ENCODE measurements at places on chromosomes 7 and 10.

DNA sequence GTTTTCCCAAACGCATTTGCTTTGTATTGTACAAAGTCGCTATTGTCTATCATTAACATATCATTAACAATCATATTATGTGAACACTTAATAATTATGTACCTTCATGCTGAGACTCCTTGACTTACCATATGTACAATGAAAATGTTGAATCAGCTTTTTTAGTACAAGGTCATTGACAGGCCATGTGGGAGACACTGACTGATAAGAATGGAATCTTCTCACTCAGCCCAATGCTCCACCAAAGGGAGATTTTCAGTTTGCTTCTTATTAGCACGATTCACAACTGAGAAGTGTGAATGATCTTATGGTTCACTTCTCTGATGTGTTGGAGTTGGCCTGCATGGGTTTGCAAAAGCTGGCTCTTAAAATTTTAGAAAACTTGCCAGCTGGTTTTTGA is 253.5 kb upstream of the TEX47 start:
- DNase-seq = no peak

- DNase-seq = peak; percentile 28
Observed at GRCh38 chr7:35727571-35727970, 32.6 kb upstream of the HERPUD2 start.

DNA sequence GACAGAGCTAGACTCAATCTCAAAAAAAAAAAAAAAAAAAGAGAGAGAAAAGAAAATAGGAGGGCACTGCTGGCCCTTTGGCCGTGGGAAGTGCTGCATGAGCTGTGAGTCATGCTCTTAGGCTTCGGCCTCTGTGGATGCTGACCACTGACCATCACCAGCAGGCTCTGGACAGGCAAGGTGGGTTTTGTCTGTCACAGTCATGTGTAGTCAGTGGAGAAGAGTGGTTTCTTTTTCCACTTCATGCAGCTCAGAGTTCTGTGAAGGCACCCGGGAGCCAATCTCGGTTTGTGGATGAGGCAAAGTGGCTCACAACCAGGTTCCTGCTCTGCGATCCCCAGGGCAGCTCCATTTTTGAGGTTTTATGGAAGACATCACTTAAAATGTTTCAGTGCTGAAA is 58.1 kb downstream of the PRTFDC1 start:
- DNase-seq = peak; percentile 80

GRCh38 chr7:28708033-28708951 is 249.8 kb downstream of the TRIL start:
- DNase-seq = no peak

DNA sequence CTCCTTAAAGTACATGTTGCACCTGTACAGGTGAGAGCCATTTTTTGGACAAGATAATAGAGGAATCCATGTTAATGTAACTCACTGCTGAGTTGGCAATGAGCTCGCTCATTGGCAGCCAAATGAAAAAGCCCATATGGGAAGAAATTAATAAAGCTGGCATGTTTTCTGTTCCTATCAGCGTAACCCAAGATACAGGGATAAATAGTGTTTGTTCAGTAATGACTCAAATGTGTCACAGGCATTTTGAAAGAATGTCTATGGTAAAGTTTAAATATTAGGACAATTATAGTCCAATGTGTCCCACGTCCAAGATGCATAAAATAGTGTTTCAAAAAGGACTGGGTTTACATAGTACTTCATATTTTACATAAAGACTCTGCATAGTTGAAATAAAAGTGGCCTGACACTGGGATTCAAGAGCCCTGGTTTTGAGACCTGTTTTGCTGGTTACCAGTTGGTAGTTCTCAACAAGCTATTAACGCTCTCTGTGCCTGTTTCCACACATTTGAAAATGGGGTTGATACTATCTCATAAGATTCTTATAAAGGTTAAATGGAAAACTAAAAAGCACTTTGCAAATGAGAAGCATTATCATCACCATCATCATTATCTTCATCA is 49.1 kb downstream of the MTURN start:
- no peak for DNase-seq

DNA sequence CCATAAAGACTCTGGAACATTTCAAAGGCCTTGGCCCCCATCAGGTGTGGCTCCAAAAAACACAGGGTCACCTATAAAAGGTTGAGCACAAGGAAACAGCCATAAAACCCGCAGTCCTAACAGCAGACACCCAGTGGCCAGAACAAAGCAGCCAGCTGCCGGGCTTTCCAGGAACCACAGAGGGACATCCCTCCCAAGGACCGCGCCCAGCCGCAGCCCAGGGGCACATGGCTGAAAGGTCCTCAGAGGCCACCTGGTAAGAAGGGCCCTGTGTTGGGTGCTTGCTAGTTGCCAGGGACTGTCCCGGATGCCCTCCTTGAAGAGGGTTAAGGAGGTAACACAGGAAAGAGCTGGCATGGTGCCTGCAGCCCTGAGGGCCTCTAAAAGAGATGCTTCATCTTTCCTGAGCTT is 32.7 kb downstream of the KCNMA1 start:
- DNase-seq = no peak

DNA sequence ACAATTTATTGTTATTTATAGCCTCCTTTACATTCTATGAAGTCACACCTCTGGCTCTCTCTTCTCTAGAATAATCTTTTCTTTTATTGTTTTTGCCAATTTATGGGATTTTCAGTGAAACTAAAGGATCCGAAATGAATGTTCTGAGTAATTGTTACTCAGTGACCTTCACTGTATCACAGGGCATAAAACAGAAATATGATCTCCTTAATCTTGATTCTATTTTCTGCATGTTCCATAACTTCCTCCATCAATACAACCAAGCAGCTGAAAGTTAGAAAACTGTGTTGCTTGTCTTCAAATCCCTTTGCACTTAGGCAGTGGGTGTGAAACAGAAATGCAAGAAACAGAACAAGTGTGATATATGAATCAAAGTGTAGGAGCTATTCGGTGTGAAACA is 57.4 kb upstream of the FERD3L start:
- DNase-seq = no peak

DNA sequence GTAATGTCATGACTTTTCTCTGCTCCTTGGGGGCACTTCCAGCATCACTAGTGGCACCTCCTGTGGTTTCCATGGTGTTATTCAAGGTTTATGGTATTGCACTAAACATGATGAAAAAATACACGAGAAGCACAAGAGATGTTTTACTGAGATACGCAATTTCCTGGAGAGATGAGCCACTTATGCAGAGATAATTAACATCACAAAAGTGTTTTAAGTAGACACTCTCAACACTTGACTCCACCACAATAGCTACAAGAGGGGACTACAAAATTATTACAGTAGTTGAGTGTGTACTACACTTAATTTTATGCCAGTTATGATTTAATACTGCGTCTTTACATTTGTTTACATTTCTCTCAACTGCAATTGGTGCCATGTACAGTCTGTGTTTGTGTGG is 906.7 kb downstream of the DNAJB9 start:
- no peak for DNase-seq

- DNase-seq = peak; percentile 93
Observed at GRCh38 chr7:46930366-46930765, 651.5 kb downstream of the TNS3 start.

GRCh38 chr7:4065190-4065589 is 616.9 kb upstream of the FOXK1 start:
- no peak for DNase-seq

GRCh38 chr10:78964952-78965633 is 103.7 kb upstream of the ZMIZ1 start:
- DNase-seq = no peak

DNA sequence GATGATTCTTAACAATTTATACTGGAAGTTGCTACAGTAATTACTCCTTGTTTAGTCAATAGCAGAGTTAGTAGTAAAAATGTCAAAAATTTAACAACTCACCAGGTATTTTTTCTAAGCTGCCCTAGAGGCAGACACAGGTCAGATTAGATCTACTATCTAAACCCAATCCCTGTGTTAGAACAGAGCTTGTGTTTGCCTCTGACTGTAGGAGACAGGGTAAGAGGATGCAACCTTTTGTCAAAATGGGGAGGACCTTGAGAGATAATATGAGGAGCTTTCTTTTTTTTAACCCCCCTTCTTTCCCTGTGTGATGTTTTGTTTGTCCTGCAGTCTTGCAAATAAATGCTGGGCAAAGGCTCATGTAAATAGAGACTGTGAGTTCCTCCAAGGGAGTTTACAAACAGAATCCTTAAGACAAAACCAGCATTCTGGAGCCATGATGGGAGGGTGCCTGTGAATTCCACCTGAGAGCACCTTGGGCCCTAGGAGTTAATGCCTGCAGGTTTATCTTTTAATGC is 353.1 kb downstream of the GATA3 start:
- no peak for DNase-seq

DNA sequence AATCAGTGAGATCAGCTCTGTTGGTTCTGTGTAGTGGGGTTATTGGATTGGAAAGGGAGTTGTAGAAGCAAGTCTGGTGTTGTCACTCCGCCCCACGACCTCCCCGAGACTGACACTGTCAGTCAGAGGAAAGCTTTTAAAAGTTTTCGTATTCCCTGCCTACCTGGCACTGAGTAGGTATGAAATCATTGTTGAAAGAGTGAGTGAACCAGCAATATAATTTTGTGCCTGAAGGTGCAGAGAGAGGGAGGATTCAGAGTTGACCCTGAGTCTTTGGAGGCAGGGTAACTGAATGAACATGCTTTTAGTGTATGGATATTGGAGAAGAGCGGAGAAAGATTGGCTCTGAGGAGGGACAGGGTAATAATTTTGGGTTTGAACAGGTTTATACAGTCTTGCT is 27.3 kb downstream of the CCNY start:
- no peak for DNase-seq

GRCh38 chr7:96080027-96080426 is 241.9 kb downstream of the SLC25A13 start:
- no peak for DNase-seq

DNA sequence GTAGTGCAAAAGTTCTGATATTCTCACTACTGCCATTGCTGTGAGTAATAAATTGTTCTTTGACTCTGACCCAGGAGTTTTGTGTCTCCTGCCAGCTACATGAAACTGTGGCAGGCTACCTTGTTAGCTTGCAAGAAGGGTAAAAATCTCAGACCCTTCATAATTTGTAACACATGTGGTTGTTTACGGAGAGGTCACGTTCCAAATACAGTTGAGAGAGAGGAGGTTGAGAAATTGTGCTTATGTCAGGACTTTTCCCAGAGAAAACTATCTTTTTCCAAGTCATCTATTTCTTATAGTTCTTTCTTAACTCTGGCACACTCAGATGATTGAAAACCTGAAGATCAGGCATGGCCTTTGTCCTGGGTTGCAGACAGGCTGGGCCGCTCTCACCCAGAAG is 114.4 kb upstream of the SVIL start:
- no peak for DNase-seq

DNA sequence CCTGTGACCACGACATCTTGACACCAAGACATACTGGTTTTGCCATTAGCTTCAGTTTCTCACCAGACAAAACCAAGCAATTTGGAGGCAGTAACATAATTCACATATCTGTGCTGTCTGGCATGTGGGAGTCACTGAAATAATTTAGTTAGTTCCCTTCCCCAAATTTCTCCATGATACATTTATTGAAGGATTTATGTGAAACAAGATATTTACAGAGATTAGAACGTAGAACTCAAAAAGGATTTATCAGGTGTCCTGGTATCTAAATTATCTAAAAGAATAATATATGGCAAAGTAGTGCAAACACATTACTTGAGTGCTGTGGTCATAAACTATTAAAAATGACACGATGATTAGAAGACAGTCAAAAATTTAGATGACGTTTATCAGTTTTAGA is 98.7 kb downstream of the ETV1 start:
- no peak for DNase-seq

- no peak for DNase-seq
Observed at GRCh38 chr10:6017781-6018354, 40.5 kb upstream of the IL15RA start.

- DNase-seq = no peak
Observed at GRCh38 chr7:55423277-55423711, 58.2 kb downstream of the LANCL2 start.

DNA sequence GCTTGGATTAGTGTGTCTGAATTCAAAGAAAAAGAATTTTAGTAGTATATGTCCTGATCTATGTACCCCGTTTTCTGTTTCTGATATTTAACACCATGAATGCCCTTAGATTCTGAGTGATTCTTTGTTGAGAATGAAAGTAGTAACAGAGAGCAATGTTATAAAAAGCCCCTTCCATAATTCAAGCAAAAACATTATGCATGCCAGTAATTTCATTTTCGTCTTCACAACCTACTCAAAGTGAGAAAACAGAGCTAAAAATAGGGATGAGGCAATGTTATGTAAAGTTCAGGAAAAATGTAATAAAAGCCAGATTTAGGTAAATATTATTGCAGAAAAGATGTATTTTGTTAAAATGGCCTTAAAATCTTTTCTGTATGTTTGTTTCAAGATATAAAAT is 28.1 kb downstream of the PTPRZ1 start:
- no peak for DNase-seq

DNA sequence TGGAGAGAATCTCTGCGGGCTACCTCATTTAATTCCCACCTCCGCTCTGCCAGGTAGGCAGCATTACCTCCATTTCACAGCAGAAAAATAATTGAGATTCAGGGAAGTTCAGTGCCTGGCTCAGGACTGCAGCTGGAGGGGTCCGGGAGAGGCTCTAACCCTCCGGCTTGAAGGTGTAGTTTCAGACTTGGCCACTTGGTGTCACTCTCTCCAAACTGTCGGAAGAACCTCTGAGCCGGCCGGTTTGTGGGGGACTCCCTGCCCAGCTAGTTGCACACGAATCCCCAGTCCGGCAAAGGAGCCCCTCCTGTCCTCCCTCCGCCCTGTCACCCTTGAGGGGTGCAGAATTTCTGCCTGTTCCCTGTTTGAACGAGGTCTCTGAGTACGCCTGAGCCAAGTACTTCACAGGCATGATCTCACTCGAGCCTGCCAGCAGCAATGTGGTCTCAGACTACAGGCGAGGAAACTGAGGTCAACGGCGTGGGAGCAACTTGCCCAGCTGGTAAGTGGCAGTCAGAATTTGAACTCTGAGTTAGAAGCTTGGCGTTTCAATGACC is 144.7 kb upstream of the ZNF716 start:
- DNase-seq = no peak

GRCh38 chr7:154096-154799 is 38.1 kb upstream of the FAM20C start:
- no peak for DNase-seq

DNA sequence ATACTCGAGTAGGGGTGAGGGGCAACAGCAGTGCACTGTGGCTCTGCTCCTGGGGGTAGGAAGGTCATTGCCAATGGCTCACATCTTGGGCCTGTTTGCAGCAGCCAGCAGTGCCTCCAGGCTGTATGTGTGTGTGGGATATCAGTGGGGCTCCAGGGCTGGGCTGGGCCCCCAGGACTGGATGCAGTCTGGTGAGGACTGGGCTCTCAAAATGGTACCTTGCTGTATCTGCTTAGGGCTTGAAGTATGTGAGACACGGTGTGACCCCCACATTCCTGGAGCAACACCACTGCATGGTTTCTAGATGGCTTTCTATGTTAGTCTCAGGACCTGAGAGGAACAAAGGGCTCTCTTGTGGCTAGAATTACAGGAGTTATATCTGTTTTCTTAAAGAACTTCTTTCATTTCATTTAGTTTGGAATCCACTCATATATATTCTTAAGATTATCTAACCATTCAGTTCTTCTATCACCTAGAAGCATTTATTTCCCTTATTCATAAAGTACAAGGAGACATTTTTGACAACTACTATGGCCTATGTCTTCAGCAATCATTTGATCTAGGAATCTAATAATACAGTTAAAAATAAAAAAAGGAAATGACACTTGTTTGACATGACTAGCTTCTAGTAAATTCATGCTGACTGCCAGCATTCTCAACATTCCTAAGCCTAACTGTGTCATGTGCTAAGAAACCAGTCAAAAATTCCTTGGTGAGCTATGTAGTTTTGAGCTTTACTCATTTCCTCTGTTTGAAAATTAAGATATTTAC is 443.2 kb upstream of the SEMA3A start:
- peak; percentile 69 for DNase-seq
